ENCODE measurements at places on chromosomes 1 and 21.

DNA sequence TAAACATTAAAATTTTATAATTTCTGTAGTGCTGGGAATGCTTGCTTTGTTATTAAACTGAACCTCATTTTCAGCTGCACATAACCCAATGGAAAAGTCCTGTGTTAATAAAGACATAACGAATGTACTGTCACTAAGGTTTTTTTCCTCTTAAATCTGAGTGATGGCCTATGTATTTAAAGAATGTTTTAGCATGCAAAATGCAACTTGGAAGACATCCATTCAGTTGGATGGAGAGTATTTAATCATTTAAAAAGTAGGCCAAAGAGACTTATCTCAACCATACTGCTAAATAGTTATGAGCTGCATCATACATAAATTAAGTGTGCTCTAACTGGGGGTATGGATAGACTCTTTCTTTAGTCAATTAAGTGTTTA lies 48.5 kb downstream of the RWDD3 start:
- no peak for DNase-seq

DNA sequence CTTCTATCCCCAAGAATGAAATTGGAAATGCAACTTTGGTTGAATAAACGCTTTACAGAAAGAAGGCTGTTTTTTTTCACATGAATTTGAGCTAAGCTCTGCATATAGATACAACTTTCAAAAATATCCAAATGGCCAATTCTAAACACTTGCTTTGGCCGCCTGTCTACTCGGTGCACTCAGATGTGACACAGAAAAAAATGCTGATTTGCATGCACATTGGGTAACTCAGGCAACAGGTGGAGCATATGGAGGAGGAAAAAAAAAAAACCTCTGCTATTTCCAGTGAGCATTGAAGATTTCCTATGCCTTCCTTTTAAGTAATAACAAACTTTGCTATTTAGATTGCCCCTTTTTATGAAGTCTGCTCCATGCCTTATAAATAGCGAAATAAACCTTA lies 262.5 kb downstream of the GRIK1 start:
- DNase-seq, result no peak

- no peak for DNase-seq
Measured at GRCh38 chr1:160211046-160211790, 6.0 kb downstream of the PEA15 start.

GRCh38 chr1:206551986-206552326 lies 44.6 kb downstream of the RASSF5 start:
- no peak for DNase-seq

- no peak for DNase-seq
Measured at GRCh38 chr1:9960706-9961562, 17.7 kb downstream of the NMNAT1 start.

DNA sequence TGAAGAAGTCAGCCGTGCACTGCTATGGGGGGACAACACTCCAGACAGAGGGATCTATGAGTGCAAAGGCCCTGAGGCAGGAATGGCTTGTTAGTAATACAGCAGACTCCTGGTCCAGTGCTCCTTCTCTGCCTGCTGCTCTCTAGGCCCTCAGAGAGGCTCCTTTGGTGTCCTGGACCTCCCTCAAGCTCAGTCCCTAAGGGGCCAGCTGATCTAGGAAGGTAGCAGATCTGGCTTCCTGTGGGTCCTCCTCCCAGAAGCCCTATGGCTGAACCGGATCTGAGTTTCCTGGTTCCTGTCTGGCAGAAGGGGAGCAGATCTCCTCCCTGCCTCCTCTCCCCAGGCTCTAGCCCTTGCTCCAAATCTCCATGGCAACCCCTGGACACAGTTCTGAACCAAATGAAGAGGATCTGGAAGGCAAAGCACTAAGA lies at the start of gene LDLRAD2:
Gene LDLRAD2 (plus strand): TSS at position 391 of the 431 bp plus-strand sequence. CDS start 187 bp downstream, outside the sequence.
- DNase-seq, result no peak

GRCh38 chr21:40633048-40633447 lies 213.9 kb downstream of the DSCAM start:
- DNase-seq, result no peak

GRCh38 chr1:159122005-159122621 lies 45.5 kb upstream of the AIM2 start:
- DNase-seq, result no peak

GRCh38 chr21:26739189-26739588 lies 106.0 kb downstream of the ADAMTS1 start:
- no peak for DNase-seq

DNA sequence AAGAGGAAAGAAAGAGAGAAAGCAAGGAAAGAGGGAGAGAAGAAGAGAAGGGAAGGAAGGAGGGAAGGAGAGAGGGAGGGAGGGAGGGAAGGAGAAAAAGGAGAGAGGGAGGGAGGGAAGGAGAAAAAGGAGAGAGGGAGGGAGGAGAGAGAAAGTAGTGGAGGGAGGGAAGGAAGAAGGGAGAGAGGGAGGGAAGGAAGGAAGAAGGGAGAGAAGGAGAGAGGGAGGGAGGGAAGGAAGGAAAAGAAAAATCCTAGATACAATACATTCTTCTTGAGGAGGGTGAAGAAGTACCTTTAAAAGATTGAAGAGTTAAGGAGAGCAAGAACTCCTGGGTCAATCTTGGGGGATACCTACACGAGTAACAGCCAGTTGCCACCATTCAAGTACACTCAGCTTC lies 29.2 kb downstream of the MCOLN2 start:
- no peak for DNase-seq

GRCh38 chr1:87196110-87196827 lies 132.4 kb upstream of the LMO4 start:
- no peak for DNase-seq

DNA sequence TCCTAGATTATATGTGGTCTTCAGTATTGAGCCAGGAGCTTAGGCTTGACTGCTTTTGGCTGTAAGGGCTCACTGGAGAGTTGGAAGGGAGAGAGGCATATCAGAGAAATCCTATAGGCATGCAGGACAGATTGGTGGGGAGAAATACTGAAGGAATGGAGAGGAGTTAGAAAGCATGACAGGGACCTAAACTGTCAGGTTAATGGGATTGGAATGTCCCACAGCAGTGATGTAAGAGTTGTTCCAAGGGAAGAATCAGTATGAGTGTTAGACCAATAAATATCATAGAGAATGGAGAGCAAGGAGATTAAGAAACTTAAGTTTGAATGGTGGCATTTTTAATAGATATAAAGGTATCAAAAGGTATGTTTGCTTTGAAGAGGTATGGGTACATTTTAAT lies 39.7 kb downstream of the SLC35A3 start:
- DNase-seq, result no peak

DNA sequence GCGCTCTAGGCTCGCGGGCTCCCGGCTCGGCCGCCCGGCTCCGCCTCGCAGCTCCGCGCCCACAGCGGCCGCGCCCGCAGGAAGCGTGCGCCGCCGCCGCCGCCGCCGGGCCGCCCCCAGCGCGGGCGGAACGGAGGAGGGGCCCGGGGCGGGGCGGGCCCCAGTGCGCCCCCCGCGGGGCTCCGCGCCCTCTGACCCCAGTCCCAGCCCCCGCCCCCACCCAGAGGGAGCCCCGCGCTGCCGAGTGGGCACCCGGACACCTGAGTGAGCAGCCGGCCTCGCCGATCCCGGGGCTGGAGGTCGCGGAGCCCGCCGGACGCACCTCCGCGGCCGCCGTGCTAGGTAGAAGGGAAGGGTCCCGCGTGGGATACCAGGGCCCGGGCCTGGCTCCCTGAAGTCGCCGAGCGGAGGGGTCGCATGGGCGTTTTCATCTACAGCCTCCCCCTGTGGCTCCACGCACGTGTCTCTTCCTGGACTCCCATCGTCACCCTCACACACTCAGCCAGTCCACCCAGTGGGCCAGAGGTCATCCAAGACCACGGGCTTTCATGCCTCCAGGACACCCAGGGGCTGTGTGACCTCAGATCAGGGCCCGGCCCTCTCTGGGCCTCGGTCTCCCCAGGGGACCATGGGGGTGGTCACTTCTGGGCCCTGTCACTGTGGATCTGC lies at the start of gene SDC3:
Gene SDC3 (minus strand): TSS at position 63 of the 669 bp plus-strand sequence. CDS start 172 bp downstream, outside the sequence.
- no peak for DNase-seq

- DNase-seq, result no peak
Measured at GRCh38 chr1:109725510-109725909, 13.5 kb downstream of the GSTM5 start.

DNA sequence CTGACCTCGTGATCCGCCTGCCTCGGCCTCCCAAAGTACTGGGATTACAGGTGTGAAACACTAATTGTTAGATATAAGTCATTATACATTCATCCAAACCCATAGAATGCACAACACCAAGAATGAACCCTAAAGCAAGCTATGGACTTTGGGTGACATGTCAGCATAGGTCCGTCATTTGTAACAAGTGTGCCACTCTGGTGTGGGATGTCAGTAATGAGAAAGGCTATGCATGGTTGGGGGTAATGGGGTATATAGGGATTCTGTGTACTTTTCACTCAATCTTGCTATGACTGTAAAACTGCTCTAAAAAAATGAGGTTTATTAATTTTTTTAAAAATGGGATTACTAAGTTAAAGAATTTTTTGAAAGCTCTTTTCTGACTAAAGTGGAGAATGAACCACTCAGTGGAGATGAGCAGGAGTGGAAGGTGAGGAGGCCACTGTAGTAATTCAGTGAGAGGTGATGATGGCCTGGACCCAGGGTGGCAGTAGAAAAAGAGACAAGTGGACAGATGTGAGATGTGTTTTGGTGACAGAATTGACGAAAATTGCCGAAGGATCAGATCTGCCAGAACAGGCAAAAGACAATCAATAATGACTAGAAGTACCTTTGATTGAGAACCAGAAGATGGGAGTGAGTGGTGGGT lies 21.3 kb upstream of the S1PR1 start:
- DNase-seq, result no peak

- no peak for DNase-seq
Measured at GRCh38 chr1:228994676-228995594, 259.7 kb downstream of the RHOU start.

GRCh38 chr1:197944485-197944884 lies 27.3 kb downstream of the LHX9 start:
- no peak for DNase-seq

GRCh38 chr1:111199329-111199728 lies 1.1 kb downstream of the DENND2D start:
- no peak for DNase-seq

- DNase-seq, result no peak
Measured at GRCh38 chr1:160777486-160778089, 18.4 kb upstream of the LY9 start.

GRCh38 chr1:241822846-241823245 lies 25.2 kb upstream of the EXO1 start:
- no peak for DNase-seq

DNA sequence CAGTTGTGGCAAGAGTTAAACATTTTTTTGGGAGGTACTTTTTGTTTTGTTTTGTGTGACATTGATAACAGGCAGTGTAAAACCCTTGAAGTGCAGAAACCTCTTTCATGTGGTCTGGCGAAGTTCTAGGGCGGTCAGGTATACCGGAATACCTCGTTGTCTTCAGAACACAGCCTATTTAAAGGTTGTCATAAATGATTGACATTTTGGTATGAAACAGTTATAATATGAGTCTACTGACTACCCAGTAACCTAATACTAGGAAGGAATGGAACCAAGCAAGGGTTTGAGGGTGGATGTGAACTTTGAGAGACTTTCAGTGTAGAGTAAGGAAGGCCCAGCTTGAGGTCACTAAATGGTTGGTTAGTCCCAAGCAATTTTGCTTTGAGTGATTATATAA lies 40.5 kb downstream of the PATJ start:
- DNase-seq, result no peak

GRCh38 chr1:233570216-233570615 lies 43.7 kb upstream of the KCNK1 start:
- DNase-seq, result no peak

GRCh38 chr1:8427493-8427892 lies 109.6 kb downstream of the SLC45A1 start:
- DNase-seq, result no peak

DNA sequence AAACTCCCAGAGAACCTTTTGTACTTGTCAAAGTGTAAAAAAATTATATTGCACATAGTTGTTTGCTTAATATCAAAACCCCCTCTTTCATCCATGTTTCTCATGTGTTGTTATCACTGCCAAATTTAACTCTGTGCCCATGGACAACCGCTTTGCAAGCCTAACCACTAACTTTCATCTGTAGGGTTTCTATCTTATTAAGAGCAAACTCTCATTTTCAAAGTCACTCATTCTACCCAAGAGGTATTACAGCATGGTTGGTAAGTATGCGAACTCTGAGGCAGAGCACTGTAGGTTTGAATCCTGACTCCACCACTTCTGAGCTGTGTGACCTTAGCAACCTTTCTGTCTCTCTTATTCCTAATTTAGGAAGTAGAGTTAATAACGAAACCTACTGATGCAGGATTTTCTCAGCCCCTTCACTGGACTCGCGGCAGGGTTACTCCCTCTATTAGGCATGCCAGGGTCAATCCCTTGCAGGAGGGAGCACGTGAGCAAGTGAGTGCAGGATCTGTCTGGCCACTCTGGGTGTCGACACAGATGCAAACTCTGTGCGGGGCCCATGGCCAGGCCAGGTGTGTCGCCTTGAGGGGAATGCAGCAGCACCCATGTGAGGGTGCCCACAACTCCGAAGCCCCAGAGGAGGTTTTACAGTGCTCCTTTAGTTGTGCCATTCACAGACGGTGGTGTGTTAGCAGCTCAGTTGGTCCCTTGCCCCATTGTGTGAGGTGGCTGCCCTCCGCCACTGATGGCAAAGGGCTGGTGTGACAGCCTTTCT lies 361.5 kb upstream of the ADGRL2 start:
- DNase-seq, result no peak

DNA sequence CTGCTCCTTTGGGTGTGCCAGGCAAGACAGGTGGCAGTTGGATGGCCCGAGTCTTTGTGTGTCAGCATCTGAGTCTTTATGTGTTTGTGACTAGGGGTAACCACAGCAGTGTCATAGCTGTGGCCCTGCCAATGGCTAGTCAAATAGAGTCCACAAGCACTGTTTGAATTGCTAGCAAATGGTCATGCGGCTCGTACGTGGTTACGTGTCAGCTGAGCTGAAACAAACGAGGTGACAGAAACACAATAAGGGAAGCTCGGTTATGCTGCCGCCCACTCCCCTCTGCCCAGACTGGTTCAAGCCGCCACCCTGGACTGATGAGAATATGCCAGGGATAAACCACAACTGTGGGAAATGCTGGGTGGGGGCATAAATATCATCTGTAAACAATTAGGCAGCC lies 174.3 kb upstream of the LMO4 start:
- no peak for DNase-seq

GRCh38 chr21:17438635-17439034 lies 74.2 kb upstream of the CXADR start:
- DNase-seq, result no peak

DNA sequence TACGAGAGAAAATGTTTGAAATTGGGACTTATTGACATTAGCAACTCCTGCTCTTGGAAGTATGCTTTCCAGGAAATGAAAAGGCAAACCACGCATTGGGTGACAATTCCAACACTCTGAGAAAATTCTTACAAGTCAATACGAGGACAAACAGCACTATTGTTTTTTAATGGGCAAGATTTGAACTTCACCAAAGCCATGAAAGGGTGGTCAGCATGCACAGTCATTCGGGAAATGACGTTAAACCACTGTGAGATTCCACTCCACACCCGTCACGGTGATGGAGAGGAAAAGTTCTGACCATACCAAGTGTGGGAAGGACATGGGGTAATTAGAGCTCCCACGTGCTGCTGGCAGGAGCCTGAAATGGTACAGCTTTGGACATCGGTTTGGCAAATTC lies 12.2 kb upstream of the PRXL2B start:
- no peak for DNase-seq

GRCh38 chr1:165884690-165885304 lies 57.4 kb downstream of the UCK2 start:
- DNase-seq, result no peak

GRCh38 chr1:194476872-194477271 lies 1290.5 kb upstream of the B3GALT2 start:
- no peak for DNase-seq

Measured in AG04450 (cell line).